ENCODE measurements at places on chromosomes 7 and 10.
A peak's percentile ranks its signal among the peaks of the same experiment; 100 is the strongest.

DNA sequence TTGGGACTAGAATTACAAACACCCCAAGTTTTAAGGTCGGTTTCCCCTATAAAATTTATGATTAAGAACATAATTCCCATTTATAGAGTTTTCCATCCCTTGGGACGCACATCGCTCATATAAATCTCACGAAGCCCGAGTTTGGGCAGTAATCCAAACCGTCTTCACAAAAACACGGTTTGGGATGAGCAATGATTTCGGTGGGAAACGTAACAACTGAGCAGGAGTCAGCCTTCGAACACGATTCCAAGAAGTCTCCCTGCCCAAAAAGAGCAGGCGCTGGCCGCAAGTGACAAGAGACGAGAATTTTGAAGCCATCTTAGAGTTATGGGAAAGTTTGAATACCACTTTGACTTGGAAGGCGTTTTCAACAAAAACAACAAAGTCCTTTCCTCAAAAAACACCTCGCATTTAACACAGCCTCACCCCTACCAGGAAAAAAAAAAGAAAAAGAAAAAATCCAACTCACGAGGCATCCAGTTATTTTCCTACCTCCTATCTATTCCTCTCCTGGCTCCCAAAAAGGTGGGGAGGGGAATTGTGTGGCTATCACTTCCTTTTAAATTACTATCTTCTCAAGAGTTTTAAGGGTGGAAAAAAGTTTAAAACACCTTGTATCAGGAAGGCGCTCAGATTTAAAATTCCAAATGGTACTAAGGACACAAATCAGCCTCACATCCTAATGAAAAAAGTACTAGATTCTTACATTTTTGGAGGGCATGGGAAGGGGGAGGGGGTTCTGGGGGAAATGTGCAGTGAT, 1.6 kb downstream of the SEPHS1 start:
- peak; percentile 68 for DNase-seq

DNA sequence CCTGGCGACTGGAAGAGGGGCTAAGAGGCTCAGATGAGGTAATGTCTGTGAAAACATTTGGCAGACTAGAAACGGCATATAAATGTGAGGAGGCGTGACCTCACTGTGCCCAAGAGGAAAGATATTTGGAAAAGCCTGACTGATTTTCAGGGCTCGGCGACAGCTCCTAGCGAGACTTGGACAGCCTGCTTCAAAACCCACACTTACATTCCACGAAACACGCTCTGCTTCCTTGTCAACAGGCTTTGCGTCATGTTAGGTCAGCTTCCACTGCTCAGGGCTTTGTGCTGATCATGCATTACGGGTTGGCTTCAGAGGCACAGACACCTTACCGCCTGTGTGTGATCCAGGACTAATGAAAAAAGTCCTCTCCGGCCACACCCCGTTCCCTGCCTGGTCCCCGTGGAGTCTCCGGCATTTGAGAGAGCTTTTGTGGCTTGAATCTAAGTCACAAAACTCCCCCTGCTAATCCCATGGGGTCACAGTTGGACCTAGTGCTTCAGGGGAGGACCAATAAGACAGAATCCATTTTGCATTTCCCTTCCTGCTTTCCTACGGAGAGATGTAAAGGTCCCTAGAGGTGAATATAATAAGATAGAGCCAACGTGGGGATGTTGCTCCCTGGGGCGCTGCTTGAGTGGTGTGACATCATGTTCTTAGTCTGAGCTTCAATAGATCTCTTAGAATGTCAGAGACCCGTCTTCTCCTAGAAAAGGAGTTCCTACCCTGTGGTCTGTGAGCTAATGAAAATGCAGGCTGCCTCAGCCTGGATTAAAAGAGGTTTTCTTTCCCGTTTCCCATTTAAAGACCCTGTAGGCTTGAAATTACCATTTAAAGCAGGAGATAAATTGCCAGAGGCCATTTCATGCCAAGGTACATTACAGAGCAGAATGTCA, 25.5 kb downstream of the FGFBP3 start:
- DNase-seq = peak; percentile 61

- no peak for DNase-seq
Observed at GRCh38 chr7:114777288-114777687, 144.6 kb upstream of the MDFIC start.

DNA sequence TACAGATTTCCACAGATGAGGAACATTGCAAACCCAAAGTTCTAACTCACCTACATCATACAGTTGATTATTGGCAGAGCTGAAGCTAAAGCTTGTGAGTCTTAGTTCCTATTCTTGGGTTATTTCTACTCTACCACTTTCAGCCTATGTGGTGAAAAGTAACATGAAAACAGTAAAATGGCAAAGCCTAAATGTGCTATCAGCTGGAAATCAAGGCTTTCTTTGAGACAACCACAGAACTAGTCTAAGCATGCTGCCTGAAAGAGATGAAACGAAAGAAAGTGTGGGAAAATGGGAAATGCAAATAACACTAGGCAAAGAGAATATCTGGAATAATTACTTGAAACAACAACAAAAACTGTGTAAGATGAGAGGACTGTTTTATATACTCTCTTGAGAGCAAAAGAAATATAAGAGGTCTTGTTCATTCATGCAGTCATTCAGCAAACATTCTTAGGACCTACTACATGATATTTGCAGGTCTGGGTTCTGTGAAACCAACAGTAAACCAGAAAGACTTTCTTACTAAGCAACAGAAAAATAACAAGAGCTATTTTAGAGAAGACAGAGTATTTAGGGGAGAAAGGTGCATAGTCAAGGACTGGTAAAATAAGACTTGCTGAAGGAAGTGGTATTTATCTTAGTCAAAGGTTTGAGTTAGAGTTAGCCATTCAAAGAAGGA, 437.1 kb downstream of the HTR7 start:
- no peak for DNase-seq

GRCh38 chr7:141700848-141701371, 1.1 kb downstream of the DENND11 start:
- no peak for DNase-seq

DNA sequence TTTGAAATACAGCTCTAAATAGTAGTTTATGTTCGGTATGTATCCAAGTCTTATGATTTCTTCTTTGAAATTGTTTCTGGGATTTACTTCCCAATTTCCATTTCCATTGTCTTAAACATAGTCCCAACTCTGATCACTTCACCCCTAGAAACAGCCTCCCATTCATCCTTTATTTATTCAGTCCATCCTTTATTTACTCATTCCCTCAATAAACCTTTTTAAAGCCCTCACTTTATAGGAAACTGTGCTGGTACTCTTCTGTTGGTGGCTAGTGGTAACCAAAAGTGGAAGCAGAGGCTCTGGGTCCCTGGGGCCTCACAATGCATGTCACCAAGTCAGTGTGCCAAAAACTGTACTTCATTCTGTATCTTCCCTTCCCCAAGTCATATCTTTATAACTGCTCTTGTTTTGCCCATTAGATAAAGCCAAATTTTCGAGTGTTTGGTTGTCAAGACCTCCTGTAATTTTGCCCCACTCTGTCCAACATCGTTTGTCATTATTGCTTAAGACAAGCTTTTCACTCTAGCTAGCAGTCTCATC, 3.9 kb upstream of the EPC1 start:
- no peak for DNase-seq

DNA sequence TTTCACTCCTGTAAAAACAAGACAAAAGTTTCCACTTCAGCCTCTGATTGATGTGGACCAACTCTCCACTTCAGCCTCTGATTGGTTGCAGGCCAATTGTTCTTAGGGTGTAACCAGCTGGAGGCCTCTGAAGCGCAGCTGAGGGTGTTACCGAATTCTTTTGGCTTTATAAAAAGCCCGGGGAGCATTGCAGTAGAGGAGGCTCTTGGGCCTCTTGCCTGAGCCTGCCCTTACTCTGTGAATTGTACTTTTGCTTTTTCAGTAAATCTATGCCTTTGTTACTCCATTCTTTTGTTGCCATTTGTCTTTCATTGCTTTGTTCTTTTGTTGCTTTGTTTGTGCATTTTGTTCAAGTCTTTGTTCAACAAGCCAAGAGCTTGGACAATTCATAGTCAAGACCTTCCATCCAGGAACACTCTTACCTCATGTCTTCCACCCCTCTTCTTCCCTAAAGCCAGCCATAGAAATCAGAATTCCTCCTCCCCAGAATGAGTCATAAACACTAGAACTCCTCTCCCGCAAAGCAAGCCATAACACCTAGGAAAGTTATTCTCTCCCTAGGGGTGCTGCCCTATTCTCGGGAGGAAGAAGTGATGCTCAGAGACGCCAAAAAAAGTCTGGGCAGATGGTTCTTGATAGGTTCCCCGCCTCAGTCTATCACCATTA, 53.5 kb upstream of the ARMC3 start:
- DNase-seq = no peak

All from fibroblast of lung (primary cell).